ENCODE measurements at places on chromosomes 5 and 9. TPM values are rescaled to one million over a fixed set of nuclear protein-coding genes. Genes with fewer than 3 reads are reported as not detected.
A peak's percentile ranks its signal among the peaks of the same experiment; 100 is the strongest.

DNA sequence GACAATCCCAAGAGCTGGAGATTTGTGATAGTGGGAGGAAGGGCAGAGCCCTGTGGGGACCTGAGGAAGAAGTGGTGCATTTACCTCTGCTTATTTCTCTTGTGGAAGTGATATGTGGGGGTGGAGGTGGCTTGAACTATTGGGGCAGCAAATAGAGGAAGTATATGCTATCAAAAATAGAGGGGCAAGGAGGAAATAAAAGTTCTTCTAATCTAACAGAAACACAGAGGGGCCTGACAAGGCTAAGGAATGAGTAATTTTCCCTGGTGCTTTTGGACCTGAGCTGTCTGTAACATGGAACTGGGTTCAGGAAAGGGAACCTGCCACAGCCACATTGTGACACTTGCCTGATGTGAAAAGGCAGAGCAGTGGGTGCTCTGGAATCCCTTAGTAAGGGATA, 378.6 kb upstream of the KLF4 start:
- no peak for DNase-seq

- no peak for DNase-seq
Measured at GRCh38 chr9:74556685-74557084, 59.5 kb downstream of the RORB start.

DNA sequence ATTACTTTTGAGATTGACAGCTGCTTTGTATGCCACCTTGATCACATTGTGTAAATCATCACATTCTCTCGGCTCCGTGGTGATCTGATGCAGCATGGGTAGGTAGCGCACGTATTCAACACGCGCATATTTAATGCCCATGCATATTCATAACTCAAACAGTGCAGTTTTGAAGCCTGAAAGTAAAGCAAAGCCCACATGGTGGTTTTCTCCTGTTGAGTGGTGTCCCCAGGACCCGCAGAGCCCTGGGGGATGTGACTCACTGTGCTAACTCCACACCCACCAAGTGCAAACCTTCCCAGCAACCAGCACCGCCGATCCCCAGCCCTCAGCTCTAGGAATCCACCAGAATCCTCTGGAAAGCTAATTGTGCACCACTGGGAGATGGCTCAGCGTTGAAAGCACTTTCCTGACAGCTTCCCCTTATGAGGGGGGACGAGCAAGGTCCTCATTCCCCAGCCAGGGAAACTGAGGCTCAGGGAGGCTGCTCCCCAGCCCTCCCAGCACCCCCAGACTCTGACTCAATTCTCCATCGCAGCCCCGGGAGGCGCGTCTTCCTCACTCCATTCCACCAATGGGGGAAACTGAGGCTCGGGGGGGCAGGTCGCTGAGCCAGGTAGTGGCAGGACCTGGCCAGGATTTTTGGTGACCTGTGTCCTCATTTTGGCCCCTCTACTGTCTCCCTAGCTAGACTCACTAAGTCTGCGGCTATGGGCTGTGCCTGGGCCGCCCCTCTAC, 46.4 kb downstream of the SARDH start:
- DNase-seq, result no peak

DNA sequence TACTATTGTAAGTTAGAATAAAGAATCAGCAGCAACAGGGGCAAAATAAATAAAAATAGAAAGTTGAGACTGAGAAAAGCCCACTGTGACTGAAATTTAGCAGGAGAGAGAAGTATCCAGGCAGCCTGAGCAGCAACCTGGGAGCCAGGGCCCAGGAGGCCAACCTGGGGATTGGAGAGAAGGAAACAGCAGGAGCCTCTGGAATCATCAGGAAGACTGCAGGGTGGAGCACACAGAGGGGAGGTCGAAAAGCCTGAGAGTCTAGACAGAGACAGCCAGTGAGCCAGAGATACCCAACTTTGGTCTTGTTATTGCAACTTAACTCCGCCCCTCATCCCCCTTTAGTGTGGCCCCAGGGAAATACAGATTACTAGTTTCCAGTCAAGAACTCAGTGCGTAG, 98.6 kb downstream of the SLC1A3 start:
- DNase-seq, result no peak

- DNase-seq, result peak; percentile 54
Measured at GRCh38 chr5:14028938-14029584, 84.6 kb upstream of the DNAH5 start.

GRCh38 chr9:113468716-113469448, 5.4 kb downstream of the RGS3 start:
- DNase-seq, result peak; percentile 67

KCNN2 gene
- total RNA-seq, result 0.08 TPM

- peak; percentile 96 for DNase-seq
Measured at GRCh38 chr9:14353222-14354056, 39.5 kb upstream of the NFIB start.

GRCh38 chr9:6006749-6007057, 8.7 kb downstream of the RANBP6 start:
- DNase-seq, result no peak

- DNase-seq, result no peak
Measured at GRCh38 chr5:33091571-33092363, 349.0 kb upstream of the TARS1 start.

CD274 gene
- 0.31 TPM for total RNA-seq

GRCh38 chr9:80437091-80437640, 865.4 kb downstream of the TLE4 start:
- DNase-seq, result no peak

DNA sequence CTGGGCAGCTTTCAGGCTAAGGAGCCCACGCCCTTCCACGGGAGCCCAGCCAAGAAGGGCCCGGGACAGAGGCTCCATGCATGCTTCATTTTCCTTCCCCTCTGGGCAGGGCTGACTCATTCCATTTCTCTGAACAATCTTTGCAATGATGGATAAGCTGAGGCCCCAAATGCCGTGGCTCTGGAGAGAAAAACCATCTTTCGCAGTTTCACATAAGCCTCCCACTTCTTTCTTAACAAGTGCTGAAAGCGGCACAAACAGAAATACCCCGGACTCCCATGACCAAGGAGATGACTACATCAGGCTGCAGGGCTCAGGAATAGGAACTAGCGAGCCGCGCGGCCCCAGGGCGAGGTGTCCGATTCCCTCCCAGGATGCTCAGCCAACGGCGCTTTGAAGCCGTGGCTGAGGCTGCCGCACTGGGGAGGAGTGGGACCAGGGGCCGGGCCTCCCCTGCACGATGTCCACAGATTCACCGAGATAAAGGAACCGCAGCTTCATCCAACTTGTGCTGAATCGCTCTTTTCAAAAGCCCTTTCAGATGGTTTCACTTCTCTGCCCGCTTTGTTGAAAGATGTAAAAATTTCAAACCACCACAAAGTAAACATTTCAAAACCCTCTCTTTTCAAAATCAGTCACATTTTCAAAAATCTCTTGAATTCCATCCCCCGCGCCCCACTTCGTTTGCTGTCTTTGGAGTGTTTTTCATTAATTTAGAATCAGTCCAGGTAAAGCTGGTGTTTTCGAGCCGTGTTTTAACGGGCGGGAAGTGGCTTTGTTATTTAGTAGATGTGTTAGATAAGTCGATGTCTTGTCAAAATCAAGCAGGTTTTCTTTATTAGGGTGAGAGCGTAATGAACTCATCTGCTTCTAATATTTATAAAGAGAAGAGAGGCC, 96.5 kb upstream of the LMX1B start:
- DNase-seq, result no peak

EPB41L4B gene
- total RNA-seq, result 19.3 TPM

GRCh38 chr5:163941079-163941478, 435.7 kb downstream of the MAT2B start:
- DNase-seq, result no peak

EDIL3 gene
- 470 TPM for total RNA-seq

DNA sequence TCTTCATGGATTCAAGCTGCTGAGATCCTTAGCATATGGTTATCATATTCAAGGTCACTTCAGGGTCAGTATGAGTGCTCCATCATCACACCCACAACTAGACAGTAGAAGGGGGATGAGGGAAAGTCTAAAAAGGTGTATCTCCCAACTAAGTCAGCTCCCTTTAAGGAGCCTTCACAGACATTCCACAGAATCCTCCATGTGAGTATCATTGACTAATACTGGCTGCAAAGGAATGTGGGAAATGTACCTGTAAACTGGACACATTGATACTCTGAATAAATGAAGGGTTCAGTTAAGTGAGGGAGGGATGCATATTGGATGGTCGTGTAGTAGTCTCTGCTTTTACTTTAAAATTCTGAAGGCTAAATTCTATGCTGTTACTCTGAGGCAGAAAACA, 330.7 kb downstream of the LRRC70 start:
- DNase-seq, result no peak
